ENCODE measurements at places on chromosomes 1 and 21.

DNA sequence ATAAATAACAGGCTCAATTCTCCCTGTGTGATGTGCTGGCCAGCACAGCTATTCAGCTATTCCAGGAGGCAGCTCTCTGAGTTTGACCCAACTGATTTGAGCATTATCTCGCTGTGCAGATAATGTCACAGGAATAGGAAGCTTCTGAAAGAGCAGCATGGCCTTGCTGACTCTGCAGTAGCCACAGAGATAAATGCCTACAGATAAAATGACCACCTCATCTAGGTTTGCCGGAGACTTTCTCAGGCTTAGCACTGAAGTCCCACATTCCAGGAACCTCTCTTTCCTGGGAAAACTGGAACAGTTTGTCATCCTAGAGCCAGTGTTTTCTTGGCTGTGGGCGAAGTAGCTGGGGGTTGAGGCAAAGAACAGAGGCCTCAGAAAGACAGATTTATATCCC is 98.9 kb downstream of the MRPL39 start:
- DNase-seq = no peak

GRCh38 chr1:115978292-115978941 is 2.1 kb downstream of the SLC22A15 start:
- no peak for DNase-seq

DNA sequence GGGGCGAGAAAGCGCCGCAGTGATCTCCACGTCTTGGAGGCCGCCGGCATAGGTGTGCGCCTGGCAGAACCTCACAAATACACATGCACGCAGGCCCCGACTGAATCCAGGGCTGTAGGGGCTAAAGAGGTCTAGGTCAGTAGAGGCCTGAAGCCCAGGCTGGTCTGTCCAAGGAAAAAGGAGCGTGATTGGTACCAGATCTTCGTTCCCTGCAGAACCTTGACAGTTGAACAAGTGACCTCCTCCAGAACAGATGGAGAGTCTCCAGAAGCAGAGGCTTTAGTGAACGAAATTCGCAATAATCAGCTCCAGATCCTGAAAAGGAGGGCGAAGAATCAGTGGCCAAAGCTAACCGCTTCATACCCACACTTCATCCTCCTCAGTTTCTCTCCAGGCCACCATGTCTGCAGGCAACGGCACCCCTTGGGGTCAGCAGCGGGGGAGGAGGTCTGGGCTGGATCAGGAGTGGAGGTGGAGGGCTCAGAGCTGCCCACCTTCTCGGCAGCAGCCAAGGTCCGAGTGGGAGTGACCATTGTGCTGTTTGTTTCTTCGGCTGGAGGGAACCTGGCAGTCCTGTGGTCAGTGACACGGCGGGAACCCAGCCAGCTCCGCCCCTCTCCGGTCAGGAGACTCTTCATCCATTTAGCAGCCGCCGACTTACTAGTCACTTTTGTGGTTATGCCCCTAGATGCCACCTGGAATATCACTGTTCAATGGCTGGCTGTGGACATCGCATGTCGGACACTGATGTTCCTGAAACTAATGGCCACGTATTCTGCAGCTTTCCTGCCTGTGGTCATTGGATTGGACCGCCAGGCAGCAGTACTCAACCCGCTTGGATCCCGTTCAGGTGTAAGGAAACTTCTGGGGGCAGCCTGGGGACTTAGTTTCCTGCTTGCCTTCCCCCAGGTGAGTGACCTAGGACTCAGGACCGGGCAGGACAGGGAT is 749 bp upstream of the PEX11B start:
- DNase-seq = no peak

DNA sequence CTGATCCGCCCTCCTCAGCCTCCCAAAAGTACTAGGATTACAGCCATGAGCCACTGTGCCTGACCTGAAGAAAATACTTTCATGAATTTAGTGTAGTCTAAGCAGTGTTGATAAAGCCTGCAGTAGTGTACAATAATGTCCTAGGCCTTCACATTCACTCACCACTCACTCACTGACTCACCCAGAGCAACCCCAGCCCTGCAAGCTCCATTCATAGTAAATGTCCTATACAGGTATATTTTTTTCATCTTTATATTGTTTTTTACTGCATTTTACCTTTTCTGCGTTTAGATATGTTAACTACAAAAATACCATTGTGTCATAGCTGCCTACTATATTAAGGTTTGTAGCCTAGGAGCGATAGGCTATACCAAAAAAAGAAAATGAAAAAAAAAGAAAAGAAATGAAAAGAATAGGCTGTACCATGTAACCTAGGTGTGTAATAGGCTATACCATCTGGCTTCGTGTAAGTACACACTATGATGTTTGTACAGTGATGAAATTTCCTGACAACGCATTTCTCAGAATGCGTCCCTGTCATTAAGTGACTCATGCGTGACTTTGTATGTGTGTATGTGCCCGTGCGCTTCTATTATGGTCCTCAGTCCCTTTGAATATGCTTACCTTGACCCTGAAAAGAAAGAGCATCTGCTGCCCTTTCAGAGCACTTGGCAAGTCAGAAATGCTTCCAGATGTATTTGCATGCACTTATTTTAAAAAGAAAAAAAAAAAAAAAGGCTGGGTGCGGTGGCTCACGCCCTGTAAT is 9.2 kb upstream of the SLAMF8 start:
- DNase-seq = no peak

DNA sequence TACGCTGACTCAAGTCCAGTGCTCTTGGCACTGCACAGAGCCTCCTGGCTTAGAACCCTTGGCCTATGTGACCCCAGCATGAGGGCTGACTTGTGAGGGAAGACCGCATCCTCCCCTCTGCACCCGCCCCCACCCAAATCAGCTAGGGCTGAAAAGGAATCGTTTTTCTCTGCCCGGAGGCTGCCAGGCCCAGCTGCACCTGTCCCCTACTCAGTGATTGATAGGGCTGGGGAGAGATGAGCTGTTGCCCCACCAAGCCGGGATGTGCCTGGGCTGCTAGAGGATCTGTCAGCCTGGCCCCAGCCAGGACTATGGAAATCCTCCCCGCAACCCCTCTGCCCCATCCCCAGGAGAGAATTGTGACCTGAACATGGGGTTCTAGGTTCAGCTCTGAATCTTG is 20.6 kb downstream of the MYOG start:
- DNase-seq = no peak

DNA sequence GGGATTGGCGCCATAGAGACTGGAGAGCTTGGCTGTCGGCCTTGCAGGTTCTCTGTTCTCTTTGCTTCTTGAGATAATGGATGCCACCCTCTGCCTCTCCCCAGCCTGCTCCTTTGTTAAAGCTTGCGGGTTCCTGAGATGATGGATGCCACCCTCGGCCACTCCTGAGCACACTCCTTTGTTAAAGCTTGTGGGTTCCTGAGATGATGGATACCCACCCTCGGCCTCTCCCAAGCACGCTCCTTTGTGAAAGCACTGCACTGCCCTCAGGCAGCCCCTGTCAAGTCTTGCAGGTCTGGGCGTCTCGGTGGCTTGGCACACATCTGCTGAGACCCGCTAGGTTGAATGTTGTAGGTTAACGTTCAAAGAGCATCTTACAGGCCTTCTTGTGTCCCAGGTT is 76.5 kb downstream of the SCCPDH start:
- no peak for DNase-seq

GRCh38 chr1:31753707-31754349 is 10.3 kb downstream of the ADGRB2 start:
- no peak for DNase-seq

DNA sequence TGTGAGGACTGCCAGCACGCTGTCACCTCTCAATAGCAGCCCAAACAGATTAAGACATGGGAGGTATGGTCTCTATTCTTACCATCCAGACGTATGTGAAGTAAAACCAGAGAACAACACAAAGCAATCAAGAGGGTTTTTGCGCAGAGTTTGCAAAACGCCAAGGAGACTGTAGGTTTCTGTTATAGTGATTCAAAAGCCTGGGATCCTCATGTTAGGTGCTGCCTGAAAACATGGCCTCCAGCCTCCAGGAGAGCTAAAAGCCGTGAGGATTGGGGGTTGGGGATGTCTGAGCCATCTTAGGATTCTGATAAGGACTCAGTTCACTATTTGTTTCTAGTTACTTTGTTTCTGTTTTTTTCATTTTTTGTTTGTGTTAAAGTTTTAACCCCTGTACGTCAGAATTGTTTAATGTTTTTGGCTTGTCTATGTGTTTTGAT is 4.2 kb upstream of the CCT8 start:
- DNase-seq = no peak

- DNase-seq = no peak
Observed at GRCh38 chr1:225746361-225747179, 31.1 kb upstream of the SRP9 start.

GRCh38 chr1:151811181-151811580 is 6.0 kb upstream of the LINGO4 start:
- no peak for DNase-seq

GRCh38 chr1:4587721-4588120 is 66.7 kb upstream of the AJAP1 start:
- no peak for DNase-seq

- no peak for DNase-seq
Observed at GRCh38 chr21:31609081-31609480, 50.4 kb upstream of the SOD1 start.

Data from stimulated activated CD4-positive, alpha-beta T cell treated with anti-CD3 and anti-CD28 coated beads, Interleukin-1b, Interleukin-23, amount 100 ng/mL, for 1 hour (primary cell).